Activated T-helper 1 cell treated with anti-CD3 and anti-CD28 coated beads, Interleukin-12 subunit alpha, Interleukin-12 subunit beta, Interleukin-2, Interleukin-4 antibody, amounts not matched to agents 30 ng/mL and 10 ng/mL and 1 ng/mL, durations not matched to agents 14 hours and 24 hours and 36 hours (primary cell): ENCODE measurements at places on chromosomes 1 and 21.

GRCh38 chr1:77929806-77930205 lies 41.4 kb downstream of the NEXN start:
- no peak for DNase-seq

DNA sequence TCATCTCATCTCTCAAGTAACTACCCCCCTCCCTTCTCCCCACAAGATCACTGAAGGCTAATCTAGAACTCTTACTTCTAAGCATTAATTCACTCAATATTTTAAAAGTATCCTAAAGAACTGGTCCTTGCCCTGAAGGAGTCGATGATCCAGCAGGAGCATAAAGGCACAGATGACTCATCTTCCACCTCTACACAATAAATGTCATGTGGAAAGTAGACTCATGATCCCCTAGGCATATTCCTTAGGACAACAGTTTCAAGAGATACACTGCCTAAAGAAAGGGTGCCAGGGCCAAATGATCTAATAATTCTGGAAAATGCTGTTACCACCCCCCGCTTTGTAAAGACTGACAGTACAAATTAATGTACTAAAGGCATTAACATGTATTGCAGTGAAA lies 85.8 kb upstream of the DIRAS3 start:
- no peak for DNase-seq

- DNase-seq, result no peak
Observed at GRCh38 chr1:8409606-8410005, 91.7 kb downstream of the SLC45A1 start.

DNA sequence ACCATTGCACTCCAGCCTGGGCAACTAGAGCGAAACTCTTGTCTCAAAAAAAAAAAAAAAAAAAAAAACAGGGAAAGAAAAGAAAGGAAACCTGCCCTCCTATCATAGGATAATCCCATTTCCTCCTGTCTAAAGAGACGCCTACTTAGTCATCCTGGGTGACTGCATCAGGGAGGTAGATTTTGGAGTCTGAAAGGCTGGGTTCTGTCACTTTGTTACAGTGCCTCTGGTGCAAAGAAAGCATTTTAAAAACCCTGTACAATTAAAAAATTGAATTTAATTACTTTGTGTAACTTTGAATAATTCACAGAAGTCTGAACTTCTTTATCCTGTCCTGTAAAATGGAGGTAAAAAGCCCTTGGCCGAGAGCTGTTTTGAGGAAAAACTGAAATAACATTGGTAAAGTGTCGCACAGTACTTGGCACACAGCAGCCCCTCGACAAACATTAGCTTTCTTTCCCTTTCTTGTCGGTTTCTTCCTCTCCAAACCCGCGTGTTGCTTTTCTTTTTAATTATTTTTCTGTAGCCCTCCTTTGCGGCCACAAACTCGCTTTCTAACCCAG lies 657 bp upstream of the HDAC1 start:
- DNase-seq, result no peak

DNA sequence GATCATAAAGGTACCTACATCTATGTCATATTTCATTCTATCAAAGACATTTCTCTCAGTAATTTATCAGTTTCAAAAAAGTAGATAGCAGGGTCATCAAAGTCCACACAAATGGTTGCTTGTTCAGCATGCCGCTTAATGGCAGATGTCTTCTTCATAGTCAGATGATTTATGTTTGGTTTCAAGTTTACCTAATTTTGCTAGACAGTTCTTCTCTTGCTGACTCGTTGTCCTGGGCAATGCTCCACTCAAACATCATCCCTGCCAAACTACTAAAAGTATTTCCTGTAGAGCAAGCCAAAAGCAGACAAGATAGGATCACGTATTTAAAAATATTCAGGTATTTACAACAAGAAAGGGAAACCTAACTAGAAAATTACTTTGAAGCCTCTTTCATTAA lies 13.6 kb downstream of the NUP210L start:
- no peak for DNase-seq

DNA sequence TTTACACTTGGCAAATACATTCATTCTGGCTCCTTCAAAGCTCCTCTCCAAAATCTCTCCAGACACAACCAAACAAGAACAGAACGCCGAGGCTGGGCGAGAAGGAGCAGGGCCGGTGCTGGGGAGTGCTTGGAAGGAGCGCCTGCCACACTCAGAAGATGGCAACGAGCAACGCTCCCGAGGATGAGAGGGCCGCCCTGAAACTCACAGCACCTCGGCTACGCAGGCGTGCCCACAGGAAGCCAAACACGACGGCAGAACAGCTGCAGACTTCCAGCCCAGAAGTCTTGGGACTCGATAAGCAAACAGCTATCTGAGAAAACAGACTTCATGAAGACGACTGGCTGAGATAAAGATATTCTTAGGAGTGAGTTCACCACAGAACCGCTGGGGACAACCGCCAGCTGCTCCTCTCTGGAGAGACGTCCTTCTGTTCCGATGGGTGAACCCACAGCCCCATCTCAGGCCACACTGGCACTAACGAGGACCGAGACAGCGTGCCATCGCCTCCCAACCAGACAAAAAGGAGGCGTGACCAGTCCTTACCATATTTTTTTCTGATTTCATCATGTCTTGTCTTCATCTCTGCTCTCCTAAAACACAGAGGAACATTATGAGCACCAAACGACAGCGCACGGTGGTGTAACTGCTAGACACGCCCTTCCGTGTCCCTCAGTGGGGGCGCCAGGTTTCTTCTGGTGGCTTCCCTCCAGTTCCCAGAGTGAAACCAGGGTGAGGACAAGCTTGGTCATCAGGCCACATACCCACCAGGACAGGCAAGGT lies 18.6 kb downstream of the PTTG1IP start:
- no peak for DNase-seq

DNA sequence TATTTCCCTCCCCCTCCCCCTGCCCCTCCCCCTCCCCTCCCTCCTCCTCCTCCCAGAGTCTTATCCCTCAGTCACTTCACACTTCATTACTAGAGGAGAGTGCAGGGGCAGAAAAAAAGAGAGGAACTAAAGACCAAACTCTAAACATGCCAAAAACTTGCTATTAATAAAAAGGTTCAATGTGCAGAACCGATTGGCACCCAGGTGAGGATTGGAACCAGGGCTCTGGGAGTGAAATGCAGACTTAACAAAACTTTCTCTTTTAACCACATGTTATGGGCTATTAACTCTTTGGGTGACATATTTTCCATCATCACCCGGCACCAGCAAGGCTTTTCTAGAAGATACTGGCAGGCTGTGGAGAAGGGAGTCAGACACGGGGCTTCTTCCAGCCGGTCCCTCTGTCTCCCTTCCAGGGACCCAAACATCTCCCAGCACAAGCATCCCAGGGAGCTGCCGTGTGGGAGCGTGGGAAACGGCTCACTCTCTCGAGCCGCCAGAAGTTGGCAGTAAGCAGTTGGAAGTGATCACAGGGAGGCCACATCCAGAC lies 13.6 kb downstream of the NID1 start:
- DNase-seq, result no peak

- DNase-seq, result no peak
Observed at GRCh38 chr21:28523367-28523766, 469.3 kb downstream of the LTN1 start.
